ENCODE measurements at places on chromosomes 11 and 22. TPM values are rescaled to one million over a fixed set of nuclear protein-coding genes. Genes with fewer than 3 reads are reported as not detected.
A peak's percentile ranks its signal among the peaks of the same experiment; 100 is the strongest.

DRG1 gene
- total RNA-seq: 84.0 TPM

ANO9 gene
- total RNA-seq: 72.6 TPM

GGTLC2 gene
- total RNA-seq: not detected

OSBPL5 gene
- 11.0 TPM for total RNA-seq

ZNF195 gene
- 28.5 TPM for total RNA-seq

C22orf31 gene
- total RNA-seq: not detected

PRR33 gene
- total RNA-seq: not detected

TBCEL gene
- 10.1 TPM for total RNA-seq

DNA sequence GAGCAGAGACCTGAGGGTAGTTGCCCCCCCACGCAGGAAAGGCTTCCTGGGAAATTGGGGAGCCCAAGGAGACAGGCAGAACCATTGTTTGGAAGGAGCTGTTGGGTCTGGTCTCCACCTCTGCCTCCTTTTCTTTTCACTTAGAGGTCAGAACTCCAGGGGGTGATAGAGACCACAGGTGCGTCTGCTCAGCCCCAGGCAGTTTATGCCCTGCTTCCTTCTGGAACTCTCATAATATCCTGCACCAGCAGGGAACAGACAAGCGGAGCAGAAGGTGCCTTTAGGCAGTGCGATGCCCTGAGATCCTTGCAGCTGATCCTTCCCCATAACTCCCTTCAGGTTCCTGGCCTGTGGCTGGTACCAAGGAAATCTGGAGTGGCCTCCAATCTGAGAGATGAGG is 120.2 kb downstream of the NECTIN1 start:
- no peak for DNase-seq

GRCh38 chr11:35787013-35787504 is 124.5 kb downstream of the TRIM44 start:
- no peak for DNase-seq

GRCh38 chr22:27393371-27393770 is 408.2 kb downstream of the MN1 start:
- DNase-seq: no peak

- peak; percentile 42 for DNase-seq
These were observed 143.2 kb downstream of the BBOX1 start for GRCh38 chr11:27183672-27184457.

DNA sequence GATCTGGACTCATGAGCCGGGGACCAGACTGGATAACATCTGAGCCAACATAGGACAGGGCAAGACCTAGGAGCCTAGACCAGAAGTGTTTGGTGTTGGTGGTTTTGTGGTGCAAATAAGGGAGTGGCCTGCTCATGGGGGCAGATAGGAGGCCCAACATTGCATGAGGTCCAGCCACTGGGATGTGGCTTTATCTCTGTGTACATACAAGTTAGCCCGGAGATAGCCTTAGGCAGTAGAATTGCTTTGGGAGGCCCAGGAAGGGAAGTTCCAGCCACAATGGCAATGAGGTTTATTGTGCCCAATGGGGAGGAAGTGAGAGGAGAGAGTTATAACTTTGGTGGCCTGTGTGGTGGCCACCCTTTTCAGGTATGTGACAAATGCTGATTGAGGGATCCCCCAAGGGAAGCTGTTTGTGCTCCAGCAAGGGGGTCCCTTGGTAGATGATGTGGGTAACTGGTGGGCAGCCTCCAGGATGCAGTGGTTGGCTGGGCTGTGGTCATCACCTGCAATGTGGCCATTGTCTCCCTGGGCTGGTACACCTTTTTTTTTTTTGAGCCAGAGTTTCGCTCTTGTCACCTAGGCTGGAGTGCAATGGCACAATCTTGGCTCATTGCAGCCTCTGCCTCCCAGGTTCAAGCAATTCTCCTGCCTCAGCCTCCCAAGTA is 6.4 kb downstream of the LMO2 start:
- no peak for DNase-seq

DNA sequence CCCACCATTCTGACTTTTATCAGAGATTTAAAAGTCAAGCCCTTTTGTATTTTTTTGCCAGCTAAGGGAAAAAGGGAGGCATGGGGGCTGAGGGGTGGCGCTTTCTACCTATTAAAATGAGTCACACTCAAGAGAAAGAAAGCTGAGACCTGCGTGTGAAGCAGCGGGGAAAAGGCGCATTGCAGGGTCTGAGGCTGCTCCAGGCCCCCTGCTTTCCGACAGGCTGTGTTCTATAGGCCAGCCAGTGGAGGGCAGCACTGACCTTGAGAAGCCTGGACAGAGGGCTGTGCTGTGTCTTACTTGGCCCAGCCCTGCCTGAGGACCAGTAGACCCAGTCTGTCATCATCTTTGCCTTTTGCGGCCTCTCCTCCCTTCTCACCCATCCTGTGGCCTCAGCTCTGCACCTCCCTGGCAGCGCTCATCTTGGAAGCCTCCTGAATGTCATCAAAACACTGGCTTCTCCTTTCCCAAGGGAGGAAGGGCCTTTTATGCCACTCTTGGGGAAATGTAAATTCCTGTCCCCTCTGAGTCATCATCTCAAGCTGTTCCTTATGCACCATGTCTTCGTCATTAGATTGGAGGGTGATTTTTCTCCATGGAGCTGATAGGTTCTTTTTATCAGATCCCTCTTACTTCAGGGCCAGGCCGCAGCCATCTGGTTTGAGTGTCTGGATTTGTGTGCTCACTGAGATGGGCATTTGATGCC is 12.6 kb upstream of the MAPK8IP1 start:
- peak; percentile 43 for DNase-seq

DNA sequence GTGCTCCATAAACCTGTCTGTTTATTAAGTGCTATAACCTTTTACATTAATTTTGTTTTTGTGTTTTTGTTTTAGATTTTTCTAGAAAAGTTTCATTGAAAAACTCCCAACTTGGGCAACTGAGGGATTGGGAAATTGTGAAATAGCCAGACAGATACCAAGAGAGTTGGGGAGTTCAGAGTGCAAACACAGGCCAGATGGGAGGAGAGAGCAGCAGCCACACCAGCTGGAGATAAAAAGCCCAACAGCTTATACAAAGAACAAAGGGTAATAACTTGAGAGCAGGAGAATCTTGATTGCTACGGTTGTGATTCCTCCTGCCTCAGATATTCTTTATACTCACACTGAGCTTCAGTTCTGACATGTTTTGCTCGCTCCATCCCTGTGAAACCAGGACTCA is 1642.2 kb downstream of the LRRC4C start:
- no peak for DNase-seq

DNA sequence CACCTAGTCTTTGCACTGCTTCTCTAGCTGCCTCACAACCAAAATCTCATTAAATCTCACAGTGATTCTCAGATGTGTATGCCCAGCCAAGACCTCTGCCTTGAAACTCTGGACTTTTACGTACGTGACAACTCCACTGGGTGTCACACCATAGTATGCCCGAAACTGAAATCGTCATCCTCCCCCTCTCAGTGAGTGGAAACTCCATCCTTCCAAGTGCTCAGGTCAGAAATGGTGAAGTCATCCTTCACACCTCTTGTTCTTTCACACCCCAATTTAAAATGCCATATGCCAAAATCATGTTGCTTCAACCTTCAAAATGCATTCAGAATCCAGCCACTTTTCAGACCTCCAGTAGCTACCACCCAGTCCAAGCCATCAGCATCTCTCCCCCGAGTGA is 42.5 kb downstream of the SFI1 start:
- DNase-seq: no peak

- no peak for DNase-seq
These were observed 4.7 kb downstream of the FOSL1 start for GRCh38 chr11:65895482-65895981.

DNA sequence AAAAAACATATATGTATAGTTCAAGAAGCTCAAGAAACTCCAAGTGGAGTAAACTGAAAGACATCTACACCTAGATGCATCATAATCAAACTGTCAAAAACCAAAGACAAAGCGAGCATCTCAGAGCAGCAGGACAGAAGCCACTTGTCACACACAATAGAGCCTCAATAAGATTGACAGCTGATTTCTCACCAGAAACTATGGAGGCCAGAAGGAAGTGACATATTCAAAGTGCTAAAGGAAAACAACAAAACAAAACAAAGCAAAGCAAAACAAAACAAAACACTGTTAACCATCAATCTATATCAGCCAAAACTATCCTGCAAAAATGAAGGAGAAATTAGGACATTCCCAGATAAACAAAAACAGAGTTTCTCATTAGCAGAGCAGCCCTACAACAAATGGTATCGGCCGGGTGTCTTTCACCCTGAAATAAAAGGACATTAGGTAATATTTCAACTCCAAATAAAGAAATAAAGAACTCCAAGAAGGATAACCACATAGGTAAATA is 65.8 kb upstream of the SEPTIN5 start:
- DNase-seq: no peak

Data from activated CD8-positive, alpha-beta T cell treated with anti-CD3 and anti-CD28 coated beads, Interleukin-2, amount 10 ng/mL, durations not matched to agents 7 days and 5 days (primary cell).